Activated B cell treated with CpG ODN at 0.5 μM for 24 hours (primary cell): ENCODE measurements at places on chromosomes 7 and 10.

DNA sequence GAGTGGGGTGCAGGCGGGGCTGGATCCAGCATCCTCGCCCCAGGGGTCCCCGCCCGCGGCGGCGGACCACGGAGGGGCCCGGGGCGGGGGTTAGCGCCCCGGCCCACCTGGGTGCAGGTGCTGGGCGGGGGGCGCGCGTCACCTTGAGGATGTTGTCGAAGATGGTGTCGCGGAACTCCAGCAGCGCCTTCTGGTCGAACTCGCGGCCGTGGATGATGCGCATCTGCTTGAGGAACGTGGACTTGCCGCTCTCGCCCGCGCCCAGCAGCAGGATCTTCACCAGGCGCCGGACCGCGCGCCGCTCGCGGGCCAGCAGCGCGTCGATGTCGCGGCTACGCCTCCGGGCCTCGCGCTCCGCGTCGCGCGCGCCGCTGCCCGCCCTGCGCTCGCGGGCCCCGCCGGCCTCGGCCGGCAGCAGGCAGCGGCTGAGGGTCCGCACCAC lies 376 bp downstream of the GNA12 start:
- H3K27me3 ChIP-seq: no peaks in the 10 kb centered on the region
- no peak overlapping the region for H3K27ac ChIP-seq
- H3K4me1 ChIP-seq: peaks cover 58% of the 10 kb centered on the region
- no peak for DNase-seq
- H3K4me3 ChIP-seq: peak overlapping the region; percentile 77

- H3K27ac ChIP-seq: no peak overlapping the region
- peaks cover 6% of the 10 kb centered on the region for H3K4me1 ChIP-seq
- no peaks in the 10 kb centered on the region for H3K27me3 ChIP-seq
- H3K36me3 ChIP-seq: peaks cover 52% of the 10 kb centered on the region
- DNase-seq: no peak
Observed at GRCh38 chr7:137904833-137905232, 58.1 kb upstream of the DGKI start.

- H3K4me1 ChIP-seq: no peaks in the 10 kb centered on the region
- DNase-seq: no peak
Observed at GRCh38 chr7:114107522-114107921, 188.7 kb upstream of the PPP1R3A start.

DNA sequence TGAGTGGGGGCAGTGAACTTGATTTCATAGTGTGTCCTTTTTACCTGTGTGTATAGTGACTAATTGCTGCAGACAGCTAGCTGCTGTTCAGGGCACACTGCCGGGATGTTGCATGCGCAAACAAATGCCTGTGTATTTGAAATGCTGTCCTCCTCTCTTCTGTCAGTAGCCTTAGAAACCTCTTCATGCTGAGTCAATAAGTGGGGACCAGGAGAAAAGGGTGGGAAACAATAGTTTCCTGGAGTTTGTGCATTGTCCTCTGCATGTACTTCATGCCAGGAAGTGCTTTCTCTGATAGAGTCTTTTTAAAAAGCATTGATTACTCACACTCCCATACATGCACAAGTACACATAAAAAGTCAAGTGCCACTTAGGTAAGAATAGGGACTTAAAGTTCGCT lies 1183.7 kb upstream of the CELF2 start:
- H3K4me1 ChIP-seq: no peaks in the 10 kb centered on the region
- H3K4me3 ChIP-seq: no peak overlapping the region
- H3K27me3 ChIP-seq: no peaks in the 10 kb centered on the region

- no peak overlapping the region for H3K4me3 ChIP-seq
- no peak overlapping the region for H3K27ac ChIP-seq
- no peaks in the 10 kb centered on the region for H3K4me1 ChIP-seq
- H3K36me3 ChIP-seq: peaks cover 67% of the 10 kb centered on the region
- no peaks in the 10 kb centered on the region for H3K27me3 ChIP-seq
Observed at GRCh38 chr7:757741-758163, 30.7 kb upstream of the PRKAR1B start.

GRCh38 chr7:127532151-127532550 lies 53.2 kb downstream of the GCC1 start:
- H3K27ac ChIP-seq: no peak overlapping the region
- H3K36me3 ChIP-seq: no peaks in the 10 kb centered on the region
- DNase-seq: no peak
- H3K4me1 ChIP-seq: peaks cover 1% of the 10 kb centered on the region
- H3K4me3 ChIP-seq: no peak overlapping the region

- peaks cover 14% of the 10 kb centered on the region for H3K36me3 ChIP-seq
- H3K4me3 ChIP-seq: no peak overlapping the region
- DNase-seq: no peak
- H3K27me3 ChIP-seq: no peaks in the 10 kb centered on the region
Observed at GRCh38 chr7:96238474-96238873, 83.4 kb downstream of the SLC25A13 start.

- H3K27me3 ChIP-seq: no peaks in the 10 kb centered on the region
- peaks cover 18% of the 10 kb centered on the region for H3K4me1 ChIP-seq
- no peak for DNase-seq
- H3K4me3 ChIP-seq: no peak overlapping the region
Observed at GRCh38 chr7:38675494-38676106, 44.4 kb upstream of the AMPH start.

- H3K4me1 ChIP-seq: peaks cover 8% of the 10 kb centered on the region
- peaks cover 2% of the 10 kb centered on the region for H3K27me3 ChIP-seq
Observed at GRCh38 chr10:49441488-49442476, 45.9 kb upstream of the DRGX start.

- H3K4me3 ChIP-seq: no peak overlapping the region
- no peak overlapping the region for H3K27ac ChIP-seq
- no peak for DNase-seq
- H3K4me1 ChIP-seq: no peaks in the 10 kb centered on the region
- H3K36me3 ChIP-seq: peaks cover 63% of the 10 kb centered on the region
- H3K27me3 ChIP-seq: no peaks in the 10 kb centered on the region
Observed at GRCh38 chr7:128395748-128396147, 14.0 kb downstream of the IMPDH1 start.

- DNase-seq: no peak
- no peak overlapping the region for H3K27ac ChIP-seq
Observed at GRCh38 chr7:8605221-8605620, 171.8 kb downstream of the NXPH1 start.

GRCh38 chr10:113225903-113226302 lies 275.9 kb downstream of the TCF7L2 start:
- no peaks in the 10 kb centered on the region for H3K36me3 ChIP-seq
- H3K27ac ChIP-seq: no peak overlapping the region
- H3K4me3 ChIP-seq: no peak overlapping the region
- peaks cover 6% of the 10 kb centered on the region for H3K4me1 ChIP-seq

- H3K4me3 ChIP-seq: peak overlapping the region; percentile 46
- H3K36me3 ChIP-seq: peaks cover 15% of the 10 kb centered on the region
- DNase-seq: no peak
- H3K27ac ChIP-seq: peak overlapping the region; percentile 67
- no peaks in the 10 kb centered on the region for H3K27me3 ChIP-seq
Observed at GRCh38 chr10:11578802-11579255, 32.6 kb downstream of the USP6NL start.
